T-cell (primary cell): ENCODE measurements at places on chromosomes 13 and 19. TPM values are rescaled to one million over a fixed set of nuclear protein-coding genes. Genes with fewer than 3 reads are reported as not detected.

- DNase-seq, result no peak
Observed at GRCh38 chr13:38620876-38621275, 66.0 kb upstream of the FREM2 start.

The NFIX gene
- total RNA-seq, result 6.3 TPM

DNA sequence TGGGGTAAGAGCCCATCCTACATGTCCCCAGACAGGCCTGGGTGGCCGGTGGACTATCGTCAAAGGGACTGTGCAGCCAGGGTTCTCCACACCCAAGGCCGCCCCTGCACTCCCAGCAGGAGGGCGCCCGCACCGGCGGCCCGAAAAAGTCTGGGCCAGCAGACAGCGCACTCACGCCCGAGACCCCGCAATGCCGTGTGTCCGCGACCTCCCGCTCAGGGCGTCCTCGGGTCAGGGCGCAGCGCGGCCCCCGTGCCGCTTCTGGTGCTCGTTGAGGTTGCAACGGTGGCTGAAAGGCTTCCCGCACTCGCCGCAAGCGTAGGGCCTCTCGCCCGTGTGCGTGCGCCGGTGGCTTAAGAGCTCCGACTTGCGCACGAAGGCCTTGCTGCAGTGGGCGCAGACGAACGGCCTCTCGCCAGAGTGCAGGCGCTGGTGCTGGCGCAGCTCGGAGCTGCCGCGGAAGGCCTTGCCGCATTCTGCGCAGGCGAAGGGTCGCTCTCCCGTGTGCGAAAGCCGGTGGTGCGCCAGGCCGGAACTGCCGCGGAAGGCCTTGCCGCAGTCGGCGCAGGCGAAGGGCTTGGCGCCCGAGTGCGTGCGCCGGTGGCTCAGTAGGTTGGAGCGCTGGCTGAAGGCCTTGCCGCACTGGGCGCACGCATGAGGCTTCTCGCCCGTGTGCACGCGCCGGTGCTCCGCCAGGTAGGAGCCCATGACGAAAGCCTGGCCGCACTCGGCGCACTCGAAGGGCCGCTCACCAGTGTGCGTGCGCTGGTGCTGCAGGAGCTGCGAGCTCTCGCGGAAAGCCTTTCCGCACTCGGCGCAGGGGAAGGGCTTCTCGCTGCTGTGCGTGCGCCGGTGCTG is 2.8 kb upstream of the A1BG start:
- peak; percentile 31 for DNase-seq

DNA sequence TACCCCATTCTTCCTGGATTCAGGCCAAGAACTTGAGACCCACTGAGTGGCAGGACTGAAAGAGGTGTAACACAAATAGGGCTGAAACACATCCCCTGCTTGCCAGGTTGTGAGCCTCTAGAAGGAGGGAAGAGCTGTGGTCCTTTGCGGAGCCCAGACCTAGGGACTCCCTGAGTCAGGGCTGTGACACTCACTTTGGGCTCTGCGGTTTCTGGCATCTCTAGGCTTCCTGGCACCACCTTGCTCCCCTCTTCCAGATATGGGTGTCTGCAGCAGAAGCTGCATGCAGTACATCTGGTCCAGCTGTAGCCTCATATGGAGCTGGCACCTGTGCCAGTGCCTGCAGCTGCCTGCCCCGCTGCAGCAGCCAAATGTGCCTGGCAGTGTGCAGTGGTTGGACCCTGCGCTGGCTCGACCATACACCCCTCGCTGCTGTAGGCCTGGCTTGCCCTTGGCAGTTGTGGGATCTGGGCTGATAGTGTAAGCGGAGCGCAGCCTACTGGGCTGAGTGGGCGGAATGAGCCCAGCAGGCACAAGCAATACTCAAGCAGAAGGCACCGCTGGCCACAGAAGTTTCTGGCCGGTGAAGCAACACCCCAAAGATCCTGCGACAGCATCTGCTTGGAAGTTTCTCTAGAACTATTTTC is 290.4 kb downstream of the SLITRK6 start:
- no peak for DNase-seq

The LRRC25 gene
- total RNA-seq, result 0.30 TPM

GRCh38 chr19:35458731-35459391 is 10.8 kb downstream of the FFAR2 start:
- no peak for DNase-seq

DNA sequence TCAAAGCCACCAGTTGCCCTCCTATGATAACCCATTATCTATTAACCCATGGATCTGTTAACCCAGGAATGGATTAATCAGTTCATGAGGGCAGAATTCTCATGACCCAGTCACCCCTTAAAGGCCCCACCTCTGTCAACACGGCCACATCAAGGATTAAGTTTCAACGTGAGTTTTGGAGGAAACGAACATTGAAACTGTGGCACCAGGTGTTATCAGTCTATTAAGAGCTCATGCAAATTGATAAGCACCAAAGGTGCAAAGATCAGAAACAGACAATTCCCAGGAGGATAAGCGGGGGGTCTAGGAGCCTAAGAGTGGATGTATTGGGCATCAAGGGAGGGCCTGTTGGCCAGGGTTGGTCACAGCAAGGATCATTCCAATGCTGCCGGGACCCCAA is 19.9 kb upstream of the ELAVL1 start:
- DNase-seq, result no peak

DNA sequence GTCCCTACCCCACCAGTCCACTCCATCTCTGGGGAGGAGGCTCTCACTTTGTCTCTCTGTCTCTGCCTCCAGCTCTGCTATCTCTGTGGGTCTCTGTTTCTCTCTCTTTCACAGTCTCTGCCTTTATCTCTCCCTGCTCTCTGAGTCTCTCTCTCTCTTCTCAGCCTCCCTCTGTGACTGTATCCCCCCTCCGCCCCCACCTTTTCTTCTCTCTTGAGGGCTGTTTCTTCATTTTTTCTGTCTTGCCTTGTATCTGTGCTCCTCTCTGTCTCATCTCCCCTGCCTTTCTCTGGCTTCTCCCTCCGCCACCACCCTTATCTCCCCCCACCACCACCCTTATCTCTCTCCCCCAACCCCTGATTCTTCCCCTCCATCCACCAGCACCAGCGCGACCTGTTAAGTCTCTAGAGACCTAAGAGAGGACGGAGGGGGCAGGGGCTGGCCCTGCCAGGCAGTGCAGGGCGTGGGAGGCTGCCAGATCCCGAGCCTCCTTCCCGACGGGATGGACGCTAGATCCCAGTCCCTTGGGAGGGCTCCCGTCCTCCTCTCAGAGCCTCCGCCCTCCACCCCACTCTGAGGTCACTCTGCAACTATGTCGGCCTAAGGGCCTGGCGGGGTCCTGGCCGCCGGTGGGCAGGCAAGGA is 1.0 kb downstream of the AXL start:
- DNase-seq, result no peak

DNA sequence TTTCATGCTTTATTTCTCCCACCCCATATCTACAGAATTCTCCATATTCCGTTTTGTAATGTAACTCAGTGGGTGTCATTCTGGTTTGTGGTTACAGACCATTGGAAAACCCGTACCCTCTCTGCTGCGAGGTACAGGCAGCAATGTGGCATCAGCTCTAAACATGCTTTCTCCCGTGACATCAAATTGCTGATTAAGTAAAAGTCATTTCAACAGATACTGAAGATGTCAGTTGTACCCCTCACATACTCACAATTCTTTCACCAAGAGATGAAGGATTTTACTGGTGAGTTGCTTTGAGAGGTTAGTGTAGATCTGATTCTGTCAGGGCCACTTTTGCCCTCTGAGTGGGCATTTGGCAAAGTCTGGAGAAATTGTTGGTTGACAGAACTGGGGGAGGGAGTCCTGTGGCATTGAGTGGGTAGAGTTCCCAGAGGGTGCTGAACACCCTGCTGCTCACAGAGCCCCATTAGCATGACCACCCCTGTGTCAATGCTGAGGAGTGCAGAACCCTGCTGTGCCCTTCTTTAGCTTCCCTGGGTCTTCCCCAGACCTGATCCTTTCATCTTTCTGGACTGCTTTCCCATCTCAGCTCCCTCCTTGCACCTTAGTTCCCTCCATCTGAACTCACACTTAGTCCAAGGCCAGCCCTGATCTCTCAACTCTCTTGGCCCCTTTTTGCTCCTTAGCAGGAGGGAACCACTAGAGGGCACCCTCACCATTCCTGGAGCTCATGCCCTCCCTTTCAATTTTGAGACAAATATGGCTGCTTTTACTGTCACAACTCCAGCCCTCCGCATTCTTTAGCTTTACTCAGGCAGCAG is 39.9 kb upstream of the CEACAM8 start:
- DNase-seq, result peak; percentile 8

DNA sequence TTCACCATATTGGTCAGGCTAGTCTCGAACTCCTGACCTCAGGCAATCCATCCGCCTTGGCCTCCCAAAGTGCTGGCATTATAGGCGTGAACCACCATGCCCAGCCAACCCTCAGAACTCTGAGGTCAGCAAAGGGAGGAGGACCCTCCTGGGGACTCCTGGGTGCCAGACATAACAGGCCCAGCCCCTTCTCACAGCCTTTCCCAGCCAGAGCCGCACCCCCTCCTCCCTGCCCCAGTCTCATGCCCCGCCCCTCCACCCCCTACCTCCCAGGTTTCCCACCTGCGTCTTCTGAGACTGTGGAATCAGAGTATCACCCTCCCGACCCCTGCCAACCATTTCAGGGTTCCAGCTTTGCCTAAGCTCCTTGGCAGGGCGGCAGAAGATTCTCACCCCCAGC is 5.2 kb downstream of the IGLON5 start:
- no peak for DNase-seq

The RASL11A gene
- 2.8 TPM for total RNA-seq

The S1PR5 gene
- total RNA-seq, result 8.0 TPM

The CGB5 gene
- not detected for total RNA-seq

- DNase-seq, result no peak
Observed at GRCh38 chr19:19672816-19673215, 4.2 kb downstream of the ZNF101 start.

- no peak for DNase-seq
Observed at GRCh38 chr19:18788529-18789421, 2.3 kb downstream of the COMP start.

The TTC9B gene
- not detected for total RNA-seq

- no peak for DNase-seq
Observed at GRCh38 chr13:51435002-51435578, 17.7 kb downstream of the INTS6 start.

DNA sequence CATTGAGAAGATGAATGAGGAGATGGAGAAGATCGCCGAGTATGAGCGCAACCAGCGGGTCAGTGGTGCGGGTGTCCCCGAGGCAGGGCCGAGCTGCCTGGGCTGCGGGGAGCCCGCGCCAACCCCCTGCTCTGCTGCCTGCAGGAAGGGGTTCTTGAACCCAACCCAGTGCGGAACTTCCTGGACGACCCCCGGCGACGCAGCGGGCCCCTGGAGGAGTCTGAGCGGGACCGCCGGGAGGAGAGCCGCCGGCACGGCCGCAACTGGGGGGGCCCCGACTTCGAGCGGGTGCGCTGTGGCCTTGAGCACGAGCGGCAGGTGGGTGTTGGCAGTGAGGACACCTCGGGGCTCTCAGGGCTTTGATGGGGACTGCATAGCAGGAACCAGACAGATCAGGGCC is 8.3 kb downstream of the CCDC9 start:
- no peak for DNase-seq

- DNase-seq, result no peak
Observed at GRCh38 chr19:33444562-33445441, 71.3 kb downstream of the CEBPG start.

GRCh38 chr19:40392894-40393517 is 3.0 kb upstream of the HIPK4 start:
- DNase-seq, result no peak

The PRR22 gene
- 4.7 TPM for total RNA-seq

GRCh38 chr13:44519642-44520041 is 56.5 kb downstream of the TSC22D1 start:
- no peak for DNase-seq

DNA sequence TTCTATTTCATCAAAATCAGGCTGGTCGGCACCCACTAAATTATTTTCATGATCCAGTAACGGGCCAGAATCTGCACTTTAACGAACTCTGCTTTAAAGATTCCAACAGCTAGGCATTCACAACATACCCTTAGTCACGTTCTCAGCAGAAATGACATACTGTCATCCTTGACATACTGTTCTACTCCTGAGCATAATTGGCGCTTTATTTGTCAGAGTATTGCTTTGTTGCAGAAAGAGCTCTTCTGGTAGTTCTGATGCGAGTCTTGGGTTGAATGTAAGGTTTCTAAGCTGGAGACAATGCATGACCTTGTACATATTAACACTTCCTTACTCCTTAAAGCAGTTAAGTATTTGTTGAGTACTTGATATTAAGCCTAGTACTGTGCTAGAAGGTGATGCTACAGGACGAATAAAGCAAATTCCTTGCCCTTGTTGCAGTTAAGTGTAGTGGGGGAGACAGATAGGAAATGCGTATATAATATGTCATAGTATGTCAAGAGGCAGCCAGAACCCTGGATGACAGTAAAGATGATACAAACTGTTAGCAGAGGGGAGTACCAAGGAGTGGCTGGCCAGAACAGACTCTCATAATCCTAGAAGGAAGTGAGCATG is 32.2 kb downstream of the FRY start:
- no peak for DNase-seq

- DNase-seq, result no peak
Observed at GRCh38 chr19:20968092-20968491, 45.0 kb downstream of the ZNF85 start.

The MEIS3 gene
- 0.69 TPM for total RNA-seq

DNA sequence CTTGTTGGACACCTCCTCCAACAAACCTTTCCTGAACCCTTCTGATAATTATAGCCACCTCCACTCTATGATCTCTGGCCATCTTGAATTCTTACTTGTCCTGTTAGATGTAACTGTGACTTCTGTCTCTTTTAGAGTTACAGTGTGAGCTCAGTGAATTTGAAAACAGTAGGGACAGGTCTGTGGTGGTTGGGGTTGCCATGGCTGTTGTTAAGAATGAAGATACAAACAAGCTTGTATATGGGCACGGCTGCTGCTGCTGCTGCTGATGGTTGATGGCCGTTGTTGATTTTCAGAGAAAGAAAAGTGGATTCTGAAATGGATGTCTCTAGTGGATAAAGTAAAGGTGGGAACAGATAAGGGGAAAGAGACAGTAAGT is 101.5 kb downstream of the STARD13 start:
- no peak for DNase-seq

GRCh38 chr19:18853755-18854427 is 22.1 kb downstream of the UPF1 start:
- DNase-seq, result no peak

- no peak for DNase-seq
Observed at GRCh38 chr13:111945086-111945485, 121.9 kb upstream of the SOX1 start.

DNA sequence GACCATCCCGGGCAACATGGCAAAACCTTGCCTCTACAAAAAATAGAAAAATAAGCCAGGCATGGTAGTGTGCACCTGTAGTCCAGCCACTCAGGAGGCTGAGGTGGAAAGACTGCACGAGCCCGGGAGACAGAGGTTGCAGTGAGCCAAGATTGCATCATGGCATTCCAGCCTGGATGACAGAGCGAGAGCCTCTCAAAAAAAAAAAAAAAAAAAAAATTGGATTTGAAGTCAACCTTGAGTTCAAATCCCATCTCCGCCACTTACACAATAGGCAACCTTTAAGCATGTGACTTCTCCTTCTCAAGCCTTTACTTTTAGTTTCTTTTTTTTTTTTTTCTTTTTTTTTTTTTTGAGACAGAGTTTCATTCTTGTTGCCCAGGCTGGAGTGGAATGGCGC is 12.0 kb downstream of the KASH5 start:
- no peak for DNase-seq

DNA sequence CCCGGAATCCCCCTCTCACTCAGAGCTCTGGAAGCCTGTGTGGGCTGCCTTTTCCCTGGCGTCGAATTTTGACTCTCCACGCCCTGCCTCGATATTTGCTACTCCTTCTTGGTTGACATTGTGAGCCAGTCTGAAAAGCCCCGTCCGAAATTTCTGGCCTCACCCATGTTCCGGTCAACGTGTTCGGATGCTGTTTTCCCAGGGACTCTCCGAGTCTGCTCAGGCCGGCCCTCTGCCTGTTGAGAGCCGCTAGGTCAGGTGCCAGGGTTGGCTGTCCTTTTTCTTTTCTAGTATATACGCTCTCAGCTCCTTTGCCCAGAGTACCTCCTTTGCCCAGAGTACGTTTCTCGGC is 6.8 kb upstream of the DGKH start:
- no peak for DNase-seq
